T-helper 2 cell treated with Interferon-gamma antibody and Interleukin-4, amounts not matched to agents 100 ng/mL and 5 ng/mL, for 36 hours (primary cell): ENCODE measurements at places on chromosomes 4 and X. TPM values are rescaled to one million over a fixed set of nuclear protein-coding genes. Genes with fewer than 3 reads are reported as not detected.

MGAT4D gene
- total RNA-seq: not detected in 2 replicates

PNMA5 gene
- total RNA-seq: 0.09 and 0.14 TPM in 2 replicates

MFAP3L gene
- 0.18 and 0.48 TPM in 2 replicates for total RNA-seq

SUPT20HL2 gene
- not detected in 2 replicates for total RNA-seq

PTTG2 gene
- 1.9 TPM in 2 replicates for total RNA-seq

GC gene
- total RNA-seq: not detected in 2 replicates

DCAF8L2 gene
- total RNA-seq: not detected in 2 replicates

CFAP47 gene
- total RNA-seq: not detected in 2 replicates

TCEANC gene
- 8.4 and 9.9 TPM in 2 replicates for total RNA-seq

PLP1 gene
- not detected in 2 replicates for total RNA-seq

SSX3 gene
- total RNA-seq: not detected in 2 replicates

TMSB15B gene
- total RNA-seq: 7.2 and 8.3 TPM in 2 replicates

VCX gene
- not detected in 2 replicates for total RNA-seq

TEX11 gene
- not detected in 2 replicates for total RNA-seq

BMP3 gene
- total RNA-seq: not detected in 2 replicates

VMA21 gene
- total RNA-seq: 39.5 and 42.2 TPM in 2 replicates

SLC49A3 gene
- total RNA-seq: 0.16 and 0.43 TPM in 2 replicates

IL2RG gene
- 502 and 503 TPM in 2 replicates for total RNA-seq

SEC24D gene
- 61.6 and 63.9 TPM in 2 replicates for total RNA-seq

TMEM165 gene
- total RNA-seq: 81.9 and 84.4 TPM in 2 replicates

CLCN4 gene
- 0.05 TPM in 1 of 2 replicates, not detected in the other for total RNA-seq

DMD gene
- total RNA-seq: 0.16 and 0.64 TPM in 2 replicates

P2RY8 gene
- 126 and 127 TPM in 2 replicates for total RNA-seq

ZXDB gene
- 5.1 and 5.7 TPM in 2 replicates for total RNA-seq

PROM1 gene
- total RNA-seq: not detected in 2 replicates

PRSS12 gene
- not detected in 2 replicates for total RNA-seq

DUX4 gene
- total RNA-seq: 0.09 TPM in 1 of 2 replicates, not detected in the other

TMEM35A gene
- total RNA-seq: not detected in 2 replicates

NUDT6 gene
- total RNA-seq: 8.1 and 9.2 TPM in 2 replicates

TKTL1 gene
- 0.98 and 1.0 TPM in 2 replicates for total RNA-seq

SYTL5 gene
- not detected in 2 replicates for total RNA-seq

EREG gene
- total RNA-seq: not detected in 2 replicates
